ENCODE measurements at places on chromosomes 3 and 15.

GRCh38 chr3:37544105-37544504 lies 317.6 kb upstream of the CTDSPL start:
- no peak for DNase-seq

DNA sequence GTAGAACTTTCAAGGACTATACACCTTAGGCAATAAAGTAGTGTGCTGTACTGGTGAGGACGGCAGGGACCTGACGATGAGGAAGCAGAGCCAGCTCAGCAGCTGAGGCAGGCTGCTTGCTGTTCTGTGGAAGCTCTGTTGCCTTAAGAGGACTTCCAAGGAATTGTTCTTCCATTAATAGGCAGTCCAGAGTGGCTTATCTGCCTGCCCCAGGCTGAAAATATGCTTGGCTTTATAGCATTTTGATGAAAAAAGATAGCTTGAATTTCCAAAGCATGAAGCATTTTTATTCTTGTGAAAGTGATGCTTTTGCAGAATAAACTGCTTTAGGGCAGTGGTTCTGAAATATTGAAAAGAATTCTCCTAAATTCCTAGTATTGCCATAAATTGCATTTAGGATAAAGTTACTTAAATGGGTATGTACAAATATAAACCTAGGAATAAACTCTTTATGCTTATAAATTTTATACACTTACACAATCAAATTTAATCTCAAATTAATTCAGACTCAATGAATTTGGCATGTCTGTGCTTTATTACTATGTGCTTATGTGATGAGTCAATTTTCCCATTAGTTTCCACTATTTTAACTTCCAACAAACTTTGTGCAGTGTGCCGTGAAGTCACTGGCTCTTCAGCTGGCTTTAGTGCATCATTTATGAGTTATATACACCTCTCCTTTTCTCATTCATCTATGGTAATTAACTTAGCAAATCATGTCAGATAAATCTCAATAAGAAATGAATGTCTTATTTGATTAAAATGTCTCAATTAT lies 231.0 kb upstream of the RASGRP1 start:
- no peak for DNase-seq

DNA sequence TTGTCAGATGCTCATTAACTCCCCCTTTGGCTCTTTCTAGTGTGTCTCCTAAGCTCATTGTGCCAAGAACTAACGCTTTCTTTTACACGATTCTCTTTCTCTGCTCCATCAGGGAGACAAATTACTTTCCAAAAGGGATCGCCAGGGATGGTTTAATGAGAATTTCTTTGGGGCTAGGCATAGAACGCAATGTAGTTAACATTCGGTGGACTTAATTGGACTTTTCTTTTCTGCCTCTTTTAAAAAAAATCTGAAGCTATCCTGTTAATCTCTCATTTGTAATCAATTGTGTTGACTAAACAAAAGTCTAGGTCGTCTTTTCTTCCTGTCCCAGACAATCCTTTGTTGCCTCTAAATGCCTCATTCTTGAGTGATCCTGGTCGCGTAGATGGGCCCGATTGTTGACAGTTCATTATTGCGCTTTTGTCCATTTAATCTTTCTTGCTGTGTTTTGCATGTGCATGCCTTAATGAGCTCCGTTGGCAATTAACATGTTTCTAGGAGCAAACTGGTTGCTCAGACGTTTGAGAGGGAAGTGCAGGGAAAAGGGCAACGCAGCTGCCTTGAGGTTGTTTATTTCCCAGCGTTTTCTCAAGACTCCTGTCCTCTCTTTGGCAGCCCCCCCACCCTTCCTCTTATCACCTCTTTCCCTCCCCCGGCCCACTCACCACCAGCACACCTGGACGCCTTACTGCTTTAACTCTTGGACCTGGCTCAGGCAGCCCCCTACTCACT lies 7.8 kb downstream of the FEZF2 start:
- no peak for DNase-seq

GRCh38 chr15:58604455-58604923 lies 145.0 kb downstream of the ADAM10 start:
- no peak for DNase-seq

DNA sequence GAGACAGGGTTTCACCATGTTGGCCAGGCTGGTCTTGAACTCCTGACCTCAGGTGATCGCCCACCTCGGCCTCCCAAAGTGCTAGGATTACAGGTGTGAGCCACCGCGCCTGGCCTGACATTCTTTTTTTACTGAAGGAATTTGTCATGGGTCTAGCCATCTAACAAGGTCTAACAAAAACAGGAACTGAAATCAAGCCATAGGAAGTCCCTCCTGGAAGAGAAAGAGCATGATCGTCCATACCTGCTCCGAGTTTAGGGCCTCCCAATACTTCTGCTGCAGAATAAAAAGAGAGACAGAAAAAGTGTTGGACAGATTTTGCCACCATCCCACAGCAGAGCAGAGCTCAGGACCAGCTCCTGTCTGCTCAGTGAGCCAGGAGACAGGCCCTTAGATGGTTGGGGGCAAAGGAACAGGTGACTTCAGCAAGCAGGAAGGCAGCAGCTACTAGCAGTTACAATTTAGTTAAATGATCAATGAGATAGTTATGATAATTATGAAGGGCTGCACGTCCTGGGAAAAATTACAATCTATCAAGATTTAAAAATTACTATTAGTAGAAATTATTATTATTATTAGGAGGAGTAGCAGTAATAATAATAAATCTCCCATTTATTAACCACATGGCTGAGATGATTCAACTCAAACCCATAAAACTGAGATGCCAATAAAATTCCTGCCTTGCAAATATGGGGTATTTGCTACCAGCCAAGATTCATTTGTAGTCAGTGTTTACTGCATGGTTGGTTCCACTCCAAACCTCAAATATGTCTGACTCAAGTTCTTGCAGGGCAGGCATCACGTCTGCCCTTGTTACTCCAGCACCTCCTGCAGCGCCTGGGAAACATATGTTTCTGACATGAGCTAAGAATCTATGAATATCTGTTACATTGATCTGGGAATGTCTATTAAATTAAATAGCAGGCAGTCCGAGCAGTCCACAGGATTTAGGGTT lies 40.1 kb downstream of the TMEM44 start:
- peak; percentile 99 for DNase-seq

DNA sequence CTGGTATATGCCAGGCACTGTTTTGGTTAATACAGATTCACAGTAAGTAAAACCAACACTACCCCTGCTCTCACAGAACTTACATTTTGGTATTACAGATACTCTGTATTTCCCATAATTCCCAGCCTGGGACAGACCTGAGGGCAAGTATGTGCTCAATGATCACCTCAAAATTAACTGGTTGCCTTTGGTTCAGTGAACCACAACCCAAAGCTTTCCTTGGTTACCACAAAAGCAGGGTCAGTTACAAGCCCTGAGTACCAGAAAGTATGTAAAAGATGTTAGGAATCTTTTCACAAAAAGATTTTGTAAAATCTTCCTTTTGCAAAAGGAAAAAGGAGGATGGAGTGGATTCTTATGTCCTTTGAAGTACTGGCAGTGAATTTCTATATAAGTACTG lies 72.2 kb upstream of the GUCA1C start:
- no peak for DNase-seq

DNA sequence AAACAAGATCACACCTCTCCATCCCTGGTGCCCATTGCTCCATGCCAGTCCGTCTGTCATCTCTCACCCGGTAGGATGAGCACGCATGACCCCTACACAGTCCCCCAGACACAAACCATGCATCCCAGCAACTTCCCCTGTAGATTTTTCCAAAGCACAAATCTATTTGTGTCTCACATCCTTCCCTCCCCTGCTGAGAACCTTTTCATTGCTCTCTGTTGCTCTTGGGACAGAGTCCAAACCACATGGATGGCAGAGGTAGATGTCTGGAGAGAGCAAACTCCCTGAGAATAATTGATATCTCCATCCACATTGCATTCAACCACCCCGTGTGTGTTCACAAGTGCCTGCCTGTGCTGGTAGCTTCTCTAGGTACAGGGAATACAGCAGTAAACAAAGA lies 29.9 kb upstream of the LRTM1 start:
- no peak for DNase-seq

GRCh38 chr3:169458752-169459151 lies 204.8 kb downstream of the MECOM start:
- no peak for DNase-seq

DNA sequence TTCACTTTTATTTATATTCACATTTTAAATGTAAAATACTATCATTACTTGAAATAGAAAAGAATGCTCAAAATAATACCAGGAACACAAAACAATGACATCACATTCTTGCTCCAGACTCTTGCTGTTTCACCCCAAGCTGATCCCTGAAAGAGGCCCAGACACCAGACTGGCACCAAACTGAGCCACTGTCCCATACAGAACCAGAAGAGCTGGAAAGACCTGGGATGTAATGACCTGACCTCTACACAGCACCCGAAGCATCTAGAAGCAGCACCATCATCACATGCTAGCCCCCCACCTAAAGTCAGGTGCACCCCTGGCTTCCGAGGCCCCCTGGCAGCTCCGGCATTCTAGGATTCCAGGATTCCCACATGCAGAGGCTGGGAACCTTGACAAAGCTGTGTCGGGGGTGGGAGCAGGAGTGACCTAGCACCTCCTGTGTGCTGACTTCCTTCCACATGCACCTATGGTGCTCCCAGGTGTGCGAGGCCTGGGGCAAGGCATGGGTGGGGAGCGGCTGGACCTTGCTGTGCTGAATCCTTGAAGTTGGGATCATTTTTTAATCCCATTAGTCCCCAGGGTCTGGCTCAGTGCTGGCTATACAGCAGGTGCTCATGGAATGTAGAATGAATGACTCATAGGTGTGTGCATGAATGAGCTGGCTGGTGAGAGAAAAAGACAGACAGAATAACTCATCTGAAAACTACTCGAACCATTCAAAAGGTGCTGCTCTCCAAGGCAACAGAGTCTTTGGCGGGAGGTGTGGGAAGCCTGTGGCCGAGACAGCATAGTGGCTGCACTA lies 144.7 kb upstream of the IQSEC1 start:
- DNase-seq: no peak

- no peak for DNase-seq
Measured at GRCh38 chr3:10319804-10320203, 1.1 kb downstream of the SEC13 start.

DNA sequence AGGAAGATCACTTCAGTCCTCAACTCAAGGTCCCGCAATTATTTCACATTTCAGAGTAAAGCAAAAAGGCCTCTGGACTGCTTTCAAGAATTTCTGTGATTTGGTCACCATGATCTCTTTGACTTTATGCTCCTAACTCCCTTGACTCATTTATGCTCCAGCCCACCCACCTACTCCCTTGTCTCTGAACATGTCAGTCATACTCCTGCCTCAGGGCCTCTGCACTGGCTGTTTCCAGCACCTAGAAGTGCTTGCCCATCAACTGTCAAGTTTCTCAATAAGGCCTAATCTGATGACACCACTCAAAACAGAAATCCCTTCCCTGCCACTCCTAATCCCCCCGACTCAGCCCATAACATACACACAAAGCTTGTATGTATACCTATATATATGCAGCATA lies 36.1 kb upstream of the CSPG5 start:
- DNase-seq: no peak

DNA sequence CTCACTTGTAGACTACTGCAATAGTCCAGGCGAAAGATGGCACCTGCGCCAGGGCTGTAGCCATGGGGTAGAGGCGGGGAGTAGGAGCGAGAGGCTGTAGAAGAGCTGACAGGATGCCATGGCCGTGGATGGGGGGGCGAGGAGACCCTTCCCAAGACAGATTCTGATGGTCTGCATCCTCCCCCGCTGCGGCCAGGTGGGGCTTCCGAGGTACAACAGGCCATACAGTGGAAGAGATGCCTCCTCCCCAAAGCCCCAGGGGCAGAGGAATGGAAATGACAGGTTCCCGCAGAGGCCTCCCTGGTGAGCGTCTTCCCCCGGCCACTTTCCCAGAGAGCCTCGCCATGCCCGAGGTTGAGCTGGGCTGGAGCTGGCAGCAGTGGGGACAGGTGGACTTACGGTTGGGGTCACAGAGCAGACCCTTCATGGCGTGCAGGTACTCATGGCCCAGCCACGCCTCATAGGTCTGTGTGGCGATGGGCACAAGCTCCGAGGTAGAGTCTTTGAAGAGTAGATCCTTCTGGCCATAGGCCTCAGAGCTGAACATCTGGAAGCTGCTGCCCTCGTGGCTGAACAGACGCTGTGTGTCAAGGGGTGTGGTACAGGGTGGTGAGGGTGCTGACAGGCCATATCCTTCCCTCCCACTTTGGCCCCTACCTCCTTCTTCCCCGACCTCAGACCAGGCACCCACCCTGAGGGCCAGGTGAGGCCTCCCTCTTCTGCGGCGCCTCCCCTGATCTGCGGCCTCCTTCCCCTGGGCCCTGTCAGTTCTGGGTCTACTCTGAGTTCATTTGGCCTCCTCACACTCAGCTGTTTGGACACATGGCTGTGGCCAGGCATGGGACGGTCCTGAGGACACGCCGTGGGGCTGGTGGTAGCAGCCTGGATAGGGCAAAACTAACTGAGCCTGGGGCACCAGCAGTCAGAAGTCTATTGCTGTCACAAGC lies 13.6 kb downstream of the MELTF start:
- no peak for DNase-seq

GRCh38 chr3:13021141-13022114 lies 51.8 kb downstream of the IQSEC1 start:
- no peak for DNase-seq

Measured in stromal cell of bone marrow (primary cell).